SW480 (cell line): ENCODE measurements at places on chromosomes 2 and 18.

GRCh38 chr2:26853751-26854150 lies 5.8 kb downstream of the DPYSL5 start:
- no peak for DNase-seq

- no peak for DNase-seq
Measured at GRCh38 chr18:76455003-76455676, 39.9 kb downstream of the ZNF516 start.

DNA sequence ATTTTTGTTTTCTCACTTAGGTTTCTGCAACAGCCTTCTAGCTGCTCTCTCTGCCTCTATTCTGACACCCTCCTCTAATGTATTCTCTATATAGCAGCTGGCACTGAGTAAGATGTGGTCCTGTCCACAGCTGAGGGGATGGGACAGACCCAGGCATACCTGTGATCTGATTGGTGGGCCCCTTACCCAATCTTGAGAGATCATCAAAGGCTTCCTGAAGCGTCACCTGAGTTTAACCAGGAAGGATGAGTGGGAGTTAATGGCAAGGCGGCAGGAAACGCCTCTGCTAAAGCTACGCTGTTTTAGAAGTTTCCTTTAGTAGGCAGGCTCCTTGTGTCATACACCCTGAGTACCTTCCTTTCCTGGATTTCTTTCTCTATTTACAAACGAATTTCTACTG lies 5.7 kb upstream of the TET3 start:
- peak; percentile 36 for DNase-seq

- DNase-seq, result no peak
Measured at GRCh38 chr2:9336241-9336575, 87.1 kb downstream of the ITGB1BP1 start.

DNA sequence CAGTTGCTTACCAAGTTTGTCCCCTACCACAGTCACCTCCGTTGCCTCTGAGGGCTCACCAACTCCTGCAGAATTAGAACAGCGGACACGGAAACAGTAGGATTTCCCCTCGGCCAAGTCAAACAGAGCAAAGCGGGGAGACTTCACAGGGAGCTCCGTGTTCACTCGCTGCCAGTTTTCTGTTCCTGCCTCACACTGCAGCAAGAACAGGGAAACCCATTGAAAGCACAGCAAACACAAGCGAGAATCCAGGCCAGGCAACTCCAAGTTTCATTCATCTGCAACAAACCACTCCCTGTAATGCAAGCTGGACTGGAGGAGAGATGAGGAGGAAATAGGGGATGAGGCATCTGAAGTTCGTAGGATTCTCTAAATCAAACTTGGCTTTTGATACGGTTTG lies 84.2 kb downstream of the MYOM1 start:
- no peak for DNase-seq

GRCh38 chr2:145753966-145754365 lies 1234.0 kb upstream of the ZEB2 start:
- DNase-seq, result peak; percentile 6

DNA sequence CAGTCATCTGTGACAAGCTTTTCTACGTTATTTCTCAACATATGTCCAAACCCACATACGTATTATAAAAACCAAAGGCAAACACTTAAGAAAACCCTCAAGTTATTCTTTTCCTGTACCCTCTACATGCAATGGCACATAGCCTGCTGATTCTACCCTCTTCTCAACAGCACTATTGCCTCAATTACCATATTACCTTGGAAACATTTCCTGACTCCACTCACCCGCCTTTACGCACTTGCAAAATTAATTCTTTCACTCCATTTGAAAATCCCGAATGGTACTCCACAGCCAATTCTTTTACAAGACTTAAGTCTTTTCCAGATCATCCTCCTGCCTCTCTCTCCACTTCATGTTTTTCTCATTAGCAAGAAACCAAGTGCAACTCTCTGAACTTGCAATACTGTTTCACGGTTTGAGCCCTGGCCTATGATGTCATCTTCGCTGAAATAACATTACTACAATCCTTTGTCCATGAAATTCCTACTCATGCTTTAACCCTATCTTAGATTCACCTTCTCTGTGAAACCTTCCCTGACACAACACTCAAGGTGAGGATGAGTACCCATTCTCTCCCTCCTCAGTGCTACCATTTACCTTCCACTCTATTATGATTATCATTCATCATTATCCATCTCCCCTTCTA lies 29.0 kb downstream of the SESTD1 start:
- DNase-seq, result no peak

DNA sequence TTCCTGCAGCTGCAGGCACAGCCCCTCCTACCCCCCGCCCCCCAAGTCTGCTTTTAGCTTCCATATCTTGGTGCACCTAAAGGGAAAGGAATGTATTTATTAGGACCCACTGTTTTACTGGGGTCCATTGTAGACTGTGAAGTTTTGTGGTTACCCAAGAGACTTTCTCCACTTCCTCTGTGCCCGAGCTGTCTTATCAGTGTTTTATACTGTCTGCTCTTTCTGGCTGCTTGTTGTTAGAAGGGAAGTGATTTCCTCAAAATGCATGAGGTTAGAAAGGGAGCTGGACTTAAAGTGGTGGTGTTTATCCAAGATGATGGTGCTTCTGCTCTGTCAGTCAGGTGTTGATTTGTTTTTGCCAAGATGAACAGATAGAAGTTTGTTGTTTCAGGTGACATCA lies 85.0 kb downstream of the PTH2R start:
- DNase-seq, result no peak

DNA sequence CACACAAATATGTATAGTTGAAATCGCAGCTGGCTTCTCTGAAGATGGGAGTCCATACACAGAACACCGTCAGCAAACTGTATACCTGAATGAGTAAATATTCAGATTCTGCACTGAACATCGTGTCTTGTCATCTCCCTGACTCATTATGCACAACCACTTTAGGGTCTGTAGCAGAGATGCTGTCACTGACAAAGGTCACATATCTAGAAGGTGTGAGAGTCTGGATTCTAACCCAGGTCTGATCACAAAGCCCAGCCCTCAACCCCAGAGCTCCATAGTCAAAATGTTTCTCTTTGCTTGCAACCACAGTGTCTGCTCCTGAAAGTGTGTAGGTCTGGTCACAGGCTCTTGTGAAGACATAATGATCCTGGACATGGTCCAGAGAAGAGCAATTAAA lies 78.3 kb upstream of the PAX8 start:
- no peak for DNase-seq

GRCh38 chr2:226017537-226017936 lies 618.0 kb downstream of the NYAP2 start:
- DNase-seq, result no peak

DNA sequence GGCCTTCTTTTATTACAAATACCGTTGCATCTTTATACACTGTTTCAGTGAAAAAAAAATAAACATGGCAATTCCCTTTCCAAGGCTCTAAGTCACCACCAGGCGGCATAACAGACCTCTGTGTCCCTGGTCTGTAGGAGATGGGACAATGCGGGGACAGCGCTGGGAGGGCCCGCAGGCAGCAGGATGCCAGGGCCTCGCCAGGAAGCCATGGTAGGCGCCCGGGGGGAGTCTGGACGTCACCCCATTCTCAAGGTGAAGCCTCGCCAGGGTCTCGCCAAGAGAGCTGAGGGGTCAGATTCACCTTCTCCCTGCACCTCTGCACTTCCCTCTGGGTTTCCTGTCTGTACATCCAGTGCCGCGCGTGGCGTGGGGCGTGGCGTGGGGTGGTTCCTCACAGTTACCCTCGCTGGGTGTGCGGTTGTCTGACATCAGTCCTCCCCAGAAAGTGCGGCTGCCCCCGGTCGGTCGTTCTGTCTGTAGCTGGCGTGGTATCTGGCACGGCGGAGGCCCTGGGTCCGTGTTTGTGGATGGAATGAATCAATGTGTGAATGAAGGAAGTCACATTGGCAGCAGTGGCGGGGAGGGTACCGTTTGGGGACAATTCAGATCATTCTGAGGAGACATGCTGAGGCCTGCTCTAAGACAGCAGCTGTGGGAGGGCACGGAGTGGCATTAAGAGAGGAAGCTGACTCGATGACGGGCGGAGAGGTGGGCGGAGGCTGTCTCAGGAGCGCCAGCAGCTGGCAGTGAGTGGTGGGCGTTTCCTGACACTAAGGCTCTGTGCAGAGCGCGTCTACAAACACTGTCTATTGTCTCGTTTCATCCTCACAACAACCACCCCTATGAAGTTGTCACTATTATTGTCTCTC lies 46.0 kb downstream of the LRRFIP1 start:
- peak; percentile 78 for DNase-seq

DNA sequence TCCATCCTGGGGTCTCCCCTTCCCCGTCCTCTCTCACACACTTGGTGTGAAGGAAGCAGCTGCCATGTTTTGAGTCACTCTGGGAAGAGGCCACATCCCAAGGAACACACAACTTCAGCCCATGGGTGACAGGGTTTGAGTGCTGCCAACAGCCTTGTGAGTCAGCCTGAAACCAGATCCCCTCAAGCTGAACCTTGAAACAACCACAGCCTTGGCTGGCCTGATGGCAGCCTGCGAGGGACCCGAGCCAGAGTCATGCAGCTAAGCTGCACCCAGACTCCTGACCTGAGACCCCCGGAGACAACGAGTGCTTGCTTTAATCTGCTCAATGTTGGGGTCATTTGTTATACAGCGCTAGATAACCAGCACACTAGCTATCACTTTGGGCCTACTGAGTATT lies 19.3 kb upstream of the MC2R start:
- DNase-seq, result no peak

GRCh38 chr2:54724560-54725342 lies 1.3 kb downstream of the EML6 start:
- peak; percentile 25 for DNase-seq

GRCh38 chr2:187964746-187965145 lies 326.9 kb upstream of the GULP1 start:
- DNase-seq, result no peak

GRCh38 chr2:54550547-54550946 lies 94.4 kb downstream of the SPTBN1 start:
- no peak for DNase-seq

GRCh38 chr2:68870215-68870614 lies 982 bp downstream of the BMP10 start:
- no peak for DNase-seq

GRCh38 chr2:153405196-153405595 lies 73.4 kb downstream of the RPRM start:
- DNase-seq, result no peak

GRCh38 chr2:160912276-160912675 lies 248.0 kb upstream of the TANK start:
- no peak for DNase-seq

GRCh38 chr2:18855027-18855426 lies 265.7 kb upstream of the NT5C1B start:
- peak; percentile 15 for DNase-seq

GRCh38 chr2:71674158-71674851 lies 220.9 kb downstream of the DYSF start:
- no peak for DNase-seq

DNA sequence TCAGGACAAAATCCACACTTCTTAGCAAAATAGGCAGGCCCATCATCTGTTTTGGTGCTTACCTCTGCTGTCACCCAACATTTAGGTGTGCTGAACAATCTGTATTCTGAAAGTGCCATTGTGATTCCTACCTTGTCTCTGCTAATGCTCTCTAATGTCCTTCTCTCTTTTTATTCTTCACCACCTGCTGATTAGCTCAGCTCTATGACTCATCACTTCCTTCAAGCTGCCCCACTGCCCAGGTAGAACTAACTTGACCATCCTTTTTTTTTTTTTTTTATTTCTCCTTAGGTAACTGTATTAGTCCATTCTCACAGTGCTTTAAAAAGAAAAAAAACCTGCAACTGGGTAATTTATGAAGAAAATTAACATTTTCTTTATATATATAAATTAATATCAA lies 478.7 kb upstream of the POU3F3 start:
- DNase-seq, result peak; percentile 63

GRCh38 chr2:210752532-210752931 lies 196.1 kb downstream of the CPS1 start:
- no peak for DNase-seq

DNA sequence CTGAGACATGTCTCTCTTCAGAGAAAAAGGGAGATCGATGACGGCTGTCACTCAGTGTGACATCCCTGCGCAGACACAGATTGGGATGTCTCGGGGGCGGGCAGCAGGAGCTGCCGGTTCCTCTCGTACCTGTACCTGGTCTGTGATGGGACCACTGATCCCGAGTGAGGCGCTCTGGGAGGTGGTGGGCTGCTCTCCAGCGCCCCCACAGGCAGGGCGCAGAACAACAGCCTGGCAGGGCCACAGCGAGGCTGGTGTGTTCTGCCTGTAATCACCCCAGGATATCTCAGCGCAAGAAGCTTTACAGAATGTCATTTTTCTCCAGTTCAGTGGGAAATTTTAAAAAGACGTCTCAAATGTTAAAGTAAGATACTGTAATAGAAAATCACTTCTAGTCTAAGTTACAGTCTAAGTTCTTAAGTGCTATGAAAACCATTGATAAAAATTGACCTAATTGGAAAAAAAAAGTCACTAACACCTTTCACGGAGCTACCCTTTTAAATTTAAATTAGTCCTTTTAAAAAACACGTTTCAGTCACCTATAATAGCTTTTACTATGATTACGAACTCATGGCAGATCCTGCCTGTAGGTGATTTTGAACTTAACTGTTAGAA lies 189.8 kb downstream of the SNTG2 start:
- no peak for DNase-seq

GRCh38 chr18:75249175-75249518 lies 38.5 kb downstream of the TSHZ1 start:
- no peak for DNase-seq

- no peak for DNase-seq
Measured at GRCh38 chr2:226965376-226965775, 129.5 kb downstream of the RHBDD1 start.
